ENCODE measurements at places on chromosomes 12 and 14. TPM values are rescaled to one million over a fixed set of nuclear protein-coding genes. Genes with fewer than 3 reads are reported as not detected.

Gene TAS2R50
- total RNA-seq, result 10.7 TPM

DNA sequence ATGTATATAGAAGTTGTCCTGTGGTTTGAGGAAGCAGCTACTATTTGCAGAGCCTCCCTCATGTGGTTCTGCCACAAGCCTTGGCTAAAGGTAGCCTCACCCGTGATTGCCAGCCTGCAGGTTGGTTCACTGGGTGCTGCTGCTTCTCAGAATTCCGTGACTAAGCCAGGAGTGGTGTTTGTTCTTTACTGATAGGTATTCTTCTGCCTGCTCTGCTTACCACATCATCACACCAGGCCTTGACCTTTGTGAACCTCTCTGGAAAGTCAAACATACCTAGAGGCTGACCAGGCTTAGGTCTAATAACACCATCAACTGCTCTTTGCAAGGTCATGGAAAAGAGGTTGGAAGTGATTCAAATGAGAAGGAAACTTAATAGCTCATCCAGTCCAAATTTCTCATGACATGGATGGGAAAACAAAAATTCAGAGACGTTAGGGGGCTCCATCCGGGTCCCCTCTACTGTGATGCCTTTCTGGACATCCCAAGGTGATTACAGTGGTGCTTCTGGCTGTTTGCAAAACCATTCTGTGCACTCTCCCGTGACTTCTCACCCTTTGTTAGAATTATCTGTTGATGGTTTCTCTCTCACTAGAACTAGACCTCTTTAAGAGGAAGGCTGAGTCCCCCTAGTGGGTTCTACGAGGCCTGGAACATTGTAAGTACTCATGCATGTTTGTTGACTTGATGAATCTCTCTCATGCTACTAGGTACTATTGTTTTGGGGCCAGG, 8.5 kb upstream of the SOCS2 start:
- peak; percentile 20 for DNase-seq

GRCh38 chr14:104201063-104201462, 62.7 kb downstream of the KIF26A start:
- DNase-seq, result no peak

Gene PROX2
- not detected for total RNA-seq

- no peak for DNase-seq
Observed at GRCh38 chr12:15886372-15887042, 4.3 kb downstream of the STRAP start.

DNA sequence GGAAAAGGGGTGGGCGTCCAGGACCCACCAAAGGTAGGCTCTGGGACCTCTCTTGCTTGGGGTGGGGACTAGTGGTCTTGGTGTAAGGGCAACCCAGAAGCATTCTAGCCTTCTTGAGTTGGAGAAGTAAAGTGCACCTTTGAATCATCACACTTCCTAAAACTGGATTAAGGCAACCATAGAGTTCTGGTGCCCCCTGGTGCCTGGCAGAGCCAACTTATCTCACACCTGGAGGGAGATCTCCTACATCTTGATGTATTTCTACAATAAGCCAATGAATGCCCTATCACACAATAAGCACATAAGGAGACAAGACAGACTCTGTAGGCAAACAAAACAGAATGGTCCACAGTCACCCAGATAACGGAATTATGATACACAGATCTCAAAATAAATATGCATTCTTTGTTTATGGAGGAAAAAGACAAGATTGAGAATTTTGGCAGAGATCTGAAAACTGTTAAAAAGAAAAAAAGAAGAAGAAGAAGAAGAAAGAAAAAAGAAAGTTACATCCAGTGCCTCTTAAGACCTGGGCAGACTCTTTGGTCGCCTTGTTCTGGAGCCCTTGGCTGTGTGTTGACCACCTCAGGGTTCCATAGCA, 95.9 kb upstream of the PPP2R5C start:
- peak; percentile 74 for DNase-seq

DNA sequence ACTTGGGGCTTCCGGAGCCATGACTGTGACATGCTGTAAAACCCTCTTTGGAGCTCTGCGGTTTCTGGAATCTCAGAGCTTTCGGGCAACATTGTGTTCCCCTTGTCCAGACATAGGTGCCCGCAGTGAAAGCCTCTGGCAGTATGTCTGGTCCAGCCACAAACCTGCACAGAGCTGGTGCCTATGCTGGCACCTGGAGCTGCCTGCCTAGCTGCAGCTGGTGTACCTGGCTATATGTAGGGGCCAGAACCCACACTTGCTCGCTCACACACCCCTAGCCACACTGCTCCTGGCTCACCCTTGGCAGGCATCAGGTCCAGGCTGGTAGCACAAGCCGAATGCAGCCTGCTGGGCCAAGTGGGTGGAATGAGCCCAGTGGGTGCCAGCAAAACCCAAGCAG, 861.1 kb downstream of the FLRT2 start:
- no peak for DNase-seq

DNA sequence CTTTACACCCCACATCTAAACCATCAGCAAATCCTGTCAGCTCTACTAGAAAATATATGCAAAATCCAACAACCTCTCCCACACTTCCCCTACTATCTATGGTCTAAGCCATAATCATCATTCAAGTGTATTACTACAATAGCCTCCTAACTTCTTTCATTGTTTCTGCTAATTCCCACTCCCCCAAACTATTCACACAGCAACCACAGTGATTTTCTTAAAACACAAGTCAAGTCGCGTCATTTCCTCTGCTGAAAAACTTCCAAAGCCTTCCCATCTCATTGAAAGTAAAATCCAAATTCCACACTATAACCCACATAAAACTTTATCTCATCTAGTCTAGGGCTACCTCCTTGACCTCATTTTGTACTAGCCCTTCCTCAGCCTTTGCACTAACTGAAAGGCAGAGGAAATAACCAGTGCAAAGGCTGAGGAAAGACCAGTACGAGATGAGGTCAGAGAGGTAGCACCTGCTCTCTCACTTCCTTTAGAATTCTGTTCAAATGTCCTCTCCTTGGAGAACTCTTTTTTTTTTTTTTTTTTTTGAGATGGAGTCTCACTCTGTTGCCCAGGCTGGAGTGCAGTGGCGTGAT, 65.5 kb upstream of the MDM1 start:
- no peak for DNase-seq

DNA sequence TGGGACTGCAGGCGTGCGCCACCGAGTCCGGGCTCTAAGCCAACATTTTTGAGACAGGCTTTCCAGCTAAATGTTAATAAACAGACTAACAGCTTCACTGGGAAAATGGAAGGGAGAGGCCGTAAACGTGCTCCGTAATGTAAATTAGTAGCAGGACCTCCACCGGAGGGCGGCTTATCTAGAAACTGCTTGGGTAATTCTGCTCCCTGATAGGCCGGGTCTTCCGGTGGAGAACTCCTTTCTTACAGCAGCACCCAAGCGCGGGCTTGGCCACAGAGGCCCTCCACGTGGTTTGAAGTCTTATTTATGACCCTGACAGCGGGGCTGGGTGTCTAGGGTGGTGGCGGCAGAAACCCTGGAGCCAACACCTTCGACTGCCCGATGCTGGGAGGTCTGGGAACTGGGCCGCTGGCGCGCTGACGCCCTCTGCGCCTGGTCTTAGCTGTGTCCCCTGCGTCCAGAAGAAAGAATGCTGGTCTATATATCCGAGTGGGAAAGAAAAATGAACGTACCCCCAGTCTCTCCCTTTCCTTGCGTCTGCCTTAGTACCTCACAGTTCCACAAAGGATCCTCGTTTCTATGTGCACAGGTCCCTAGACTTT, 1.7 kb downstream of the DPPA3 start:
- DNase-seq, result no peak

- no peak for DNase-seq
Observed at GRCh38 chr12:1920971-1921370, 2.5 kb upstream of the CACNA2D4 start.

DNA sequence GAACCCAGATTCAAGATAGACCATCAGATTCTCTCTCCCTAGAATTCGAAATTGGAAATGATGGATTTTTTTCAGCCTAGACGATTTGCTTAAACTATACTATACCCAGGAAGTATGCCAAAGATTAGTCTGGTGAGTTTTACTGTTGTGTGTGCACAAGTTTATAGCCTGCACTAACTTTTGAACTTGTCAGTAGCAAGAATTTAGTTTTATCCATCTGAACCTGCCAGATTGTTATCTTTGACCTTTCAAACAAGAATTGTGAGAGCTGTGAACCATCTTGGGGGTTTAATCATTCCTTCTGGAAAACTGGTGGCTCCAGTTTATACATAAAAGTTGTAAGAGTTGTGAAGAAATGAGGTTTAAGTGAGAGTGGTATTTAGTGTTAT, 243.5 kb upstream of the DAAM1 start:
- DNase-seq, result no peak

Measured in tongue (tissue), 3 donors.